ENCODE measurements at places on chromosomes 16 and 17.

DNA sequence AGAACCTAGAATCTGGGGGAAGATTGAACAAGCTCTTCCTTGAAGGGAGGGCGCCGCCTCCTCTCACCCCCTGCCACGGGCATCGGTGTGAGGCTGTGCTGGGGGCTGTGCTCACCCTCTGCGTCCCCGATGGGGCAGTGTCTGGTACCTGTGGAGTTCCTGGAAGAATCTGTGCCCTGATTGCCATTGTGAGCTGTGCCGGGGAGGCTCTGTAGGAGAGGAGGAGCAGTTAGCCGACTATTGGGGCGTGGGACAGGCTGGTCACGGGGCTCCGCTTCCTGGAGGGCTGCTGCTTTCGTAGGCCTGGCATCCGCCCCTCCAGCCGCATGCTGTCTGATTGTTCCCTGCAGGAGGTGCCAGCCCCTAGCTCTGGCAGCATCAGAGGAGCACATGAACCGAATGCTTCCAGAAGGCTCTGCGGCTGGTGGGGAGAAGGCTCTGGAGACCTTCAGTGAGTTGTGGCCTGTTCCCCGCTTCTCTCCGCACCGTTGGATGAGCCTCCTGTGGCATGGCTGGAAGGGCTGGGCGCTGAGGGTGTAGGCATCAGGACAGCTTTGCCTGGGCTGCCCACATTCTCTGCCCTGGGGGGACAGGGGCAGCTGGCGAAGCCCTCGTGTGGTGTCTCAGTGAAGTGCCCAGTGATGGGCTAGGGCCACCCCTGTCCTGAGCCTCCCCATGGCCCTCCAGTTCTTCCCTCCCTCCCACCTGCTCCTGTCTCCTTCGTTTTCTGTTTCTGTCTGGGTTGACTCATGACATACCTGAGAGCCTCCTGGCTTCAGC is 86.9 kb downstream of the SEC14L1 start:
- DNase-seq: no peak

DNA sequence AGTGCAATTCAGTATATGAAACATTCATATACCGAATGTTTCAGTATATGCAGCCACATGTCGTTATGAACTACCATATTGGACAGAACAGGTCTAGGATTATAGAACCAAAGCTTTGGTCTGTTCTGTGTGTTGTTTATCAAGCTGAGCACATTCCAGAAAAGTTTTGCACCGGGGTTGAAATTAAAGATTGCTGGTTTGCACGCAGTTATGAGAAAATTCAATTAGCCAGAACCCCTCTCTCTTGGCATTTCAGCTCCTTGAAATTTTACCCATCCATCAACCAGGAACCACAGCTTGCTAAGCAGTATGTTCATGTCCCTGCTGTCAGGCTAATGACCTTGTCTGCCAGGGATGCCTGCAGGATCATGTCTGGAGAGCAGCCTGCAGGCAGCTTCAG is 9.5 kb downstream of the KRT32 start:
- no peak for DNase-seq

GRCh38 chr17:42906772-42907446 is 6.3 kb downstream of the G6PC1 start:
- DNase-seq: no peak

DNA sequence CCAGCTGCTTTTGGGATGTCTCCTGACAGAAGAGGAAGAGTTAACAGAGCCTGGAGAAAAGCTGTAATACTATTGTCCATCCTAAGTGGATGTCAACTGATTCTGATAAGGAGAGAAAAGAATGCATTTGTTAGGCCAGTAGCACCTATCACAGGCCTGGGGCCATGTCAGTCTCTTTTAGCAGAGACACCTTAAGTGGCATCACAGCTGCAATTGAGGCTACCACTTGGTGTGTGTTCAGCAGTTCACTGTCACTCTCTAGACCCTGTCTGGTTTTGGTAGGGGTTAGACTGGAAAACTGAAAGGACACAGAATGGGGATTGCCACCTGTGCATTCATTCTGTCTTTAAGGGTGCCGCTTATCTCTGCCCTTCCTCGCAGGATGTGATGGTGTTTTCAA is 42.0 kb downstream of the PSMD12 start:
- DNase-seq: no peak

GRCh38 chr16:80380514-80380913 is 160.3 kb upstream of the DYNLRB2 start:
- DNase-seq: no peak
